ENCODE measurements at places on chromosomes 3 and 15. TPM values are rescaled to one million over a fixed set of nuclear protein-coding genes. Genes with fewer than 3 reads are reported as not detected.

GRCh38 chr15:93164409-93164808, 75.4 kb upstream of the RGMA start:
- H3K27me3 ChIP-seq, result peaks cover 53% of the 10 kb centered on the region
- no peaks in the 10 kb centered on the region for H3K36me3 ChIP-seq
- H3K4me1 ChIP-seq, result no peaks in the 10 kb centered on the region
- H3K27ac ChIP-seq, result no peak overlapping the region
- H3K4me3 ChIP-seq, result no peak overlapping the region

GRCh38 chr3:169083163-169083562, 580.3 kb downstream of the MECOM start:
- no peak for DNase-seq
- no peaks in the 10 kb centered on the region for H3K36me3 ChIP-seq
- H3K27ac ChIP-seq, result no peak overlapping the region
- peaks cover 18% of the 10 kb centered on the region for H3K4me1 ChIP-seq
- no peaks in the 10 kb centered on the region for H3K27me3 ChIP-seq

GRCh38 chr3:127097481-127097880, 95.5 kb upstream of the PRR23E start:
- no peaks in the 10 kb centered on the region for H3K4me1 ChIP-seq
- peaks cover 5% of the 10 kb centered on the region for H3K27me3 ChIP-seq
- H3K36me3 ChIP-seq, result peaks cover 2% of the 10 kb centered on the region
- DNase-seq, result no peak
- H3K4me3 ChIP-seq, result no peak overlapping the region

ANP32A gene
- 179 TPM for total RNA-seq

TASOR gene
- total RNA-seq, result 83.2 TPM

CFAP20DC gene
- 6.1 TPM for total RNA-seq

BFSP2 gene
- total RNA-seq, result not detected

- no peaks in the 10 kb centered on the region for H3K4me1 ChIP-seq
These were observed 34.4 kb downstream of the POC1A start for GRCh38 chr3:52119826-52120225.

ARHGEF26 gene
- total RNA-seq, result 6.2 TPM

DNA sequence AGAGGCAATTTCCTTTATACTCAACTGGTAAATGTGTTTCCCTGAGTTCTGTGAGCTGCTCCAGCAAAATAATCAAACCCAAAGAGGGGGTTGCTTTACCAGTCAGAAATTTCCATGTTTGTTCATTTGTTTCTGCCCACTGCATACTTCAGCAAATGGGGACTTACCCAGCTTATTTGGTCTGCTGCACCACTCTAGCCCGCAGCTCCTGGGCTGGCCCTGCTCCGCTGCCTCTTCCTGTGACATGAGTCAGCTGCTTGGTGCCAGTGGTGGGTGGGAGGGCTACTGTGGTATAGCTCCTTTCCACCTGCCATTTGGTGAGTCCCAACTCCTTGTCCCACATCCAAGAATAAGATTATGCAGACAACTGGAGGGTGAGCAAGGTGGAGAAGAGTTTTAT, 644.2 kb downstream of the MCTP2 start:
- H3K36me3 ChIP-seq, result peaks cover 2% of the 10 kb centered on the region
- no peaks in the 10 kb centered on the region for H3K27me3 ChIP-seq

GRCh38 chr3:193052354-193053045, 134.8 kb upstream of the MB21D2 start:
- DNase-seq, result no peak
- H3K4me3 ChIP-seq, result no peak overlapping the region
- peaks cover 7% of the 10 kb centered on the region for H3K4me1 ChIP-seq
- no peaks in the 10 kb centered on the region for H3K36me3 ChIP-seq
- peaks cover 3% of the 10 kb centered on the region for H3K27me3 ChIP-seq

- H3K4me1 ChIP-seq, result no peaks in the 10 kb centered on the region
- H3K27me3 ChIP-seq, result peaks cover 8% of the 10 kb centered on the region
- H3K4me3 ChIP-seq, result no peak overlapping the region
- H3K36me3 ChIP-seq, result no peaks in the 10 kb centered on the region
These were observed 59.5 kb upstream of the TMEM115 start for GRCh38 chr3:50418850-50419249.

DNA sequence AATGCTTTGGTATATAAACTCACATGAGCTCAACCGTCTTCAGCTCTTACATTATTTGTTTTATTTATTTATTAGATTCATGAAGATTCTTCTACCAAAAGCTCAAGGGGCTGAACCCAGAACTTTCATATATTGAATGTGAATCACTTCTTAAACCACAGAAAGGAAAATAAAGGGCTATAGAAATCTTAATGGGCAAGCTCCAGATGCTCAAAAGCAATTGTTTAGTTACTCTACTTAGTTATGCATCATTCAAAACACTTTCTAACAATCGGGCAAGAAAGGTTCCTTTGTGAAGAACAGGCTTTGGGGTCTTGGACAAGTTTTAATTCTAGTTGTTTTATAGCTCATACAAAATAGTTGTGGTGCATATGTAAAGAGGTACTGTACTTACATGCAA, 380.2 kb downstream of the TIGIT start:
- H3K27ac ChIP-seq, result no peak overlapping the region
- H3K27me3 ChIP-seq, result no peaks in the 10 kb centered on the region

MST1R gene
- 4.3 TPM for total RNA-seq

GRCh38 chr3:149892371-149892770, 78.3 kb downstream of the PFN2 start:
- no peak overlapping the region for H3K27ac ChIP-seq
- no peak for DNase-seq
- no peaks in the 10 kb centered on the region for H3K27me3 ChIP-seq

SOX2 gene
- not detected for total RNA-seq

GRCh38 chr15:94023531-94023930, 207.8 kb upstream of the MCTP2 start:
- peaks cover 14% of the 10 kb centered on the region for H3K4me1 ChIP-seq
- DNase-seq, result no peak
- no peak overlapping the region for H3K4me3 ChIP-seq
- H3K27ac ChIP-seq, result no peak overlapping the region
- H3K36me3 ChIP-seq, result no peaks in the 10 kb centered on the region

ZNF80 gene
- not detected for total RNA-seq

FBXL2 gene
- 25.6 TPM for total RNA-seq

DNA sequence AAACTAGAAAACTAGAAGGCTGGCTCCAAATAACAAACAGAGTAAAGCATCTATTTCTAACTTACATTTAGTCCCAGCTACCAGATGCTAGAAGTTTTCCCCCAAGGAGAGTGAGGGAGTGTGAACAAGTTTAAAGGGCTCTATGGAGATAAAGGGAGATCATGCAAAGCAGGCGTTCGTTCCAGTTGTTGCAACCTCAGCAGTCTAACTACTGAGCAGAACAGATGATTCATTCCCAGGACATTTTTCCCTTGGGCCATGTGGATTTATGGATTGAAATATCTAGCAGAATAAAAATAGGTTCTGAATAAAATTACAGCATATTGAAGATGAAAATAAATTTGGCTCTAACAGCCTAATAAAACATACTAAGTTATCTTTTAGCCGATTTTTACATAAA, 154.8 kb upstream of the TTC14 start:
- no peaks in the 10 kb centered on the region for H3K27me3 ChIP-seq
- H3K4me1 ChIP-seq, result no peaks in the 10 kb centered on the region
- H3K36me3 ChIP-seq, result no peaks in the 10 kb centered on the region
- no peak overlapping the region for H3K4me3 ChIP-seq
- DNase-seq, result no peak

- H3K27me3 ChIP-seq, result peaks cover 2% of the 10 kb centered on the region
- H3K4me3 ChIP-seq, result no peak overlapping the region
- DNase-seq, result no peak
- H3K27ac ChIP-seq, result no peak overlapping the region
- no peaks in the 10 kb centered on the region for H3K4me1 ChIP-seq
These were observed 7.9 kb upstream of the CILP start for GRCh38 chr15:65219137-65219536.

GRAMD2A gene
- total RNA-seq, result 2.0 TPM

CYP1A2 gene
- total RNA-seq, result 0.09 TPM

GRCh38 chr3:11300970-11301369, 28.8 kb downstream of the ATG7 start:
- H3K4me1 ChIP-seq, result no peaks in the 10 kb centered on the region
- H3K27me3 ChIP-seq, result no peaks in the 10 kb centered on the region
- no peak overlapping the region for H3K27ac ChIP-seq
- DNase-seq, result no peak
- no peak overlapping the region for H3K4me3 ChIP-seq

DNA sequence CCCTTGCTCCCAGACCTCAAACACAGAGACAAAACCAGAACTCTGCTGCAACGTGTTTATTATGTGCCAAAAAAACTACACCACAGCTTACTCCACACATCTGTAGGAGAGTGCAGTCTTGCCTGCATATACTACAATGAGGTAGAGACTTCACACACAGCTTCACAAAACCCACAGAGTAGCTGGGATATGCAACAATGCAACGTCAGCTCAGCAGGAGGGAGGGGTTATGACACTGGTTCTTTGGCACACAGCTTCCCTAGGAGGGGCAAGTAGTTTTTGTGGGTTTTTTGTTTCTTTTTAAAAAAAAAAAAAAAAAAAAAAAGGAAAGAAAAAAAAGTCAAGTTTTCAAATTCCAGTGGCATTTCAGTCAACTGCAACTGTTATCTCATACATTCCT, 2.9 kb upstream of the RPS17 start:
- H3K27me3 ChIP-seq, result peaks cover 9% of the 10 kb centered on the region
- no peak for DNase-seq
- H3K36me3 ChIP-seq, result peaks cover 3% of the 10 kb centered on the region
- no peak overlapping the region for H3K4me3 ChIP-seq

ADGRG7 gene
- not detected for total RNA-seq

IFT57 gene
- total RNA-seq, result 52.5 TPM

- H3K36me3 ChIP-seq, result peaks cover 45% of the 10 kb centered on the region
- no peaks in the 10 kb centered on the region for H3K4me1 ChIP-seq
- H3K4me3 ChIP-seq, result no peak overlapping the region
- DNase-seq, result no peak
These were observed 11.6 kb downstream of the ZBTB11 start for GRCh38 chr3:101665357-101665756.

ZCWPW2 gene
- 1.3 TPM for total RNA-seq

GRCh38 chr3:170751899-170752293, 118.1 kb downstream of the RPL22L1 start:
- DNase-seq, result no peak
- peak overlapping the region; percentile 89 for H3K27ac ChIP-seq
- no peaks in the 10 kb centered on the region for H3K36me3 ChIP-seq
- no peak overlapping the region for H3K4me3 ChIP-seq
- H3K27me3 ChIP-seq, result no peaks in the 10 kb centered on the region

GRCh38 chr3:192802957-192803899, 75.9 kb upstream of the FGF12 start:
- no peak for DNase-seq
- no peak overlapping the region for H3K27ac ChIP-seq
- no peaks in the 10 kb centered on the region for H3K27me3 ChIP-seq
- H3K4me3 ChIP-seq, result no peak overlapping the region
- peaks cover 6% of the 10 kb centered on the region for H3K36me3 ChIP-seq
- peaks cover 6% of the 10 kb centered on the region for H3K4me1 ChIP-seq

DNA sequence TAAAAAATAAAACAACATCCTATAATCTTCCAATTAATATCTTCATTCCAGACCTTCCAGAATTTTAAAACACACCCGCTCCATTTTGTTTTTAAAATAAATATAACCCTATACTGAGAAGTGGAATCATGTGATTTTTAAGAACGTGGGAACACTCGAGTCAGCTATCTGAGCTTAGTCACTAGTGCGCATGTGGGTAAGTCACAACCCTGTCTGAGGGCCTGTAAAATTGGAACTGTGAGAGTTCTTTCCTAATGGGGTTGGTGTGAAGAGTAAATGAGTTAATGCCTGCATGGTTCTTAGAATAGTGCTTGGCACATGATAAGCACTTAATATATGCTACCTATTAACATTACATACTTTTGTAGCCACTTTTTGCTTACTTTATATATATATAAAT, 19.9 kb upstream of the POLR2M start:
- no peak for DNase-seq
- H3K4me3 ChIP-seq, result no peak overlapping the region
- H3K27me3 ChIP-seq, result no peaks in the 10 kb centered on the region
- H3K27ac ChIP-seq, result peak overlapping the region; percentile 63

DNA sequence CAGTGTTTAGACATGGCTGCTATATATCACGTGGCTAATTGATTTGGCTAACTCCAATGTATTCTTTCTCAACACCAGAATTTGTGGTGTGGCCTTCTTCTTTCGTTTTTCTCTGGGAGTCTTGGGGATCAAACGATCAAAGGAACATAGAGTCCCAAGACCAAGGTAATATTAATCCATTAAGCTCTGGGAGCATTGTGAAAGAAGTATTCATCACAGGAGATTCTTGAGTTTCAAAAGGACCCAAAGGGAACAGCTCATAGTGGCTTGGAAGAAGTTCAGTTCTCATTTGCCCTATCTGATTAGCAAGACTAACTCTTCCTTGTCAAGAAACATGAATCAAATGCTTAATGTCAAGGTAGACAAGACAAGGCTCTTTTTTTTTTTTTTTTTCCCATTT, 32.9 kb upstream of the TICRR start:
- H3K27ac ChIP-seq, result no peak overlapping the region
- no peak for DNase-seq
- peaks cover 36% of the 10 kb centered on the region for H3K27me3 ChIP-seq
- no peaks in the 10 kb centered on the region for H3K4me1 ChIP-seq
- no peaks in the 10 kb centered on the region for H3K36me3 ChIP-seq
- H3K4me3 ChIP-seq, result no peak overlapping the region

GRCh38 chr3:142946861-142947260, 16.6 kb downstream of the PAQR9 start:
- DNase-seq, result no peak
- H3K27ac ChIP-seq, result no peak overlapping the region
- H3K27me3 ChIP-seq, result no peaks in the 10 kb centered on the region
- H3K4me1 ChIP-seq, result peaks cover 16% of the 10 kb centered on the region

GRCh38 chr3:157067114-157067513, 92.8 kb downstream of the CCNL1 start:
- no peak overlapping the region for H3K4me3 ChIP-seq
- peaks cover 6% of the 10 kb centered on the region for H3K4me1 ChIP-seq
- H3K27ac ChIP-seq, result no peak overlapping the region

DNA sequence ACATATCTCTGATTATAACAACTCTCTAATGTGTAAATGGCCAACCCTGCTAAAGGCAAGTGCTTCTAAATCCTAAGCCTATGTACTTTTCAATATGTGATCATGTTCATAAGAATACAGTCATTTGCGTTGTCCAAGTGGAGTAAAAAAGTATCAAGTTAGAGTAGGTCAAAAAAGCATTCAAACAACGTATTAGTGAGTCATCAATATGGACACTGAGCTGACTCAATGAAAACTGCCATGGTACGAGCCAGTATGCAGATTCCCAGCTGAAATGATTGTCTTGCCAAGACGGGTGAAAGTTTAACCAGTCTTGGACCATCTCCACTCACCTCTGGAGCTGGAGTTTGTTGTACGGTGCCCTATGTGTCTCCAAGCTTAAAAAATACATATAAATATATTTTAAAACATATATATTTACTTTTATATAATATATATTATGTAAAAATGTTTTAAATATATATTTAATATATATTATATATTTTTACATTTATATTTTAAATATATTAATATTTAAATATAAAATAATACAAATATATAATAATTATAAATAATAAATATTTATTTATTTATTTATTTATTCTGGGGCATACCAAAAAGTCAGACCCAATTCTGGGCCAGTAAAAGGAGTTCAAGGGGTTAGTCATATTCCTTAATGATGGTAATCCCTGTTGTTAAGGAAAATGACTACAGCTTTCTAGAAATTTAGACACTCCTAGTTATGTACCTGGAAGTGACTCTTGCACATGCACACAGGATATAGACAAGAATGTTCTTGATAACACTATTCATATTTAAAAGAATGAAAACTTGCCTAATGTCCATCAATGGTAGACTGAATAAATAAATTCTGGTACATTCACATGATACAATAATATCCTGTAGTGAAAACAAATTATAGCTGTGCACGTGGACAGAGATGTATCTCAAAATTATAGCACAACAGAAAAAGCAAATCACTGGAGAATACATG, 27.2 kb downstream of the PLSCR4 start:
- H3K4me3 ChIP-seq, result no peak overlapping the region
- DNase-seq, result no peak

Data from mesothelial cell of epicardium (in vitro differentiated cells).